ENCODE measurements at places on chromosomes 2 and 18.

- no peak for DNase-seq
Observed at GRCh38 chr18:59267503-59268126, 5.6 kb downstream of the RAX start.

DNA sequence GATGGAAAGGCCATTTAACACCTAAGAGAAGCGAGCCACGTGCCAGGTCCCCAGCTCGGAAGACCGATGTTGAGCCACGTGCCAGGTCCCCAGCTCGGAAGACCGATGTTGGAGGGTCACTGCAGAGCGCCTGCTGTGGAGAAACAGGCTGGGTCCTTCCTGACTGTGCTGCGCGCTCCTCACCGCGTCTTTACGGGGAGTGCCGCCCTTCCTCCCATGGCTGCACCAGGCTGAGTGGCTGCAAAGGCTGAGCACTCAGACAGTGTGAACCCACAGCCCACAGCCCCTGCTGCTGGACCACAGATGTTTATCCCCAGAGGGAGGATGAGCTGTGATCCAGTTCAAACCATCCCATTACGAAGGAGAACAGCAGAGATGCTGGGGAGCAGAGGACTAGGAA is 55.7 kb downstream of the RTP5 start:
- DNase-seq = no peak

DNA sequence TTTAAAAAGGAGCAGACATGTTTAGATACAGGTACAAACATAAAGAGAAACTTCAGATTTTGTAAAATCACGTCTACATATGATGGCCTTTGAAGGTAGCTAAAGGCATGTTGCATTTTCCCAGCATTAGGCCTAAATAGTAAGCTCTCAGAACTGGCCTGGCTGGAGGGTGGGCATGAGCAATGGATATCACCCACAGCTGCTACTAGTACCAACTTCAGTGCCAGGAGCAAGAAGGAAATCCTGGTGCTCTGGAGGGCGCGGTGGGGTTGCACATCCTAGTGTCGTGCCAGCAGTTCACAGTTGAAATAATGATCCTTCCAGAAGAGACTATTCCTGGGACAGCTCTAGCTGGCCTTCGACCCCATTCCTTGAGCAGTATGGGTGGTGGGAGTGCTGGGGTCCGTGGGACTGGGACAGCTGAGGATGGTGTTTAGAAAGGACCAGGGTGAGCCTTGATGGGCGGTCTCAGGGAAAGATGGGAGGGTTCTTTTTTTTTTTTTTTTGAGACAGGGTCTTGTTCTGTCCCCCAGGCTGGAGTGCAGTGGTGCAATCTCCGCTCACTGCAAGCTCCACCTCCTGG is 4.9 kb downstream of the DES start:
- no peak for DNase-seq

DNA sequence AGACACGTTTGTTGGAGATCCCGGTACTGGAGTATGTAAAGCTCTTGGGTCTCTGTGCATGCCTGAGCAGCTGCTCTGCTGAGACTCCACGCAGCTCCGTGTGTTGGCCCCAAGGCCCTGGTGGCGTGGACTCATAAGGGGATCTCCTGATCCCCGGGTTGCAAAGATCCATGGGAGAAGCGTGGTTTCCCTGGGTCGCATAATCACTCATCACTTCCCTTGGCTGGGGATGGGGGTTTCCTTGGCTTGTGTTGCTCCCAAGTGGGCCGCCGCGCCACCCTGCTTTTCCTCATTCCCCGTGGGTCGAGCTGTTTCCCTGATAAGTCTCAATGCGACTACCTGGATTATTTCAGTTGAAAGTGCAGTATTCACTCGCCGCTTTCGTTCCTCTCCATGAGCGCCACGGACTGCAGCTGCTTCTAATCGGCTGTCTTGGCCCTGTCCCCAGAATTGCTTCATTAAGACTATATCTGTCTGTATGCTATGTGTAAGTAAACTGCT is 76.0 kb downstream of the EPC2 start:
- DNase-seq = peak; percentile 22

DNA sequence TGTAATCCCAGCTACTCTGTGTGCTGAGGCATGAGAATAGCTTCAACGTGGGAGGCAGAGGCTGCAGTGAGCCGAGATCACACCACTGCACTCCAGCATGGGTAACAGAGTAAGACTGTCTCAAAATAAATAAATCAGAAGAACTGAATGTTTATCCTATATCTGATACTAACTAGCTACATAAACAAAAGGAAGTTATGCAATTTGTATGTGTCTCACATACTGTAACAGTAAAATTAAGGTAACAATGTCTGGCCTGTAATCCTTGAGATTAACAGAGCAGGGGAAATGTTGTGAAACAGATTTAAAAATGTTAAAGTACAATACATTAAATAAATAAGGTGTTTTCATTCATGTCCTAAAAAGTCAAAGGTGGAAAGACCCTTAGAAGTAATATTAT is 150.8 kb downstream of the MEMO1 start:
- DNase-seq = no peak

DNA sequence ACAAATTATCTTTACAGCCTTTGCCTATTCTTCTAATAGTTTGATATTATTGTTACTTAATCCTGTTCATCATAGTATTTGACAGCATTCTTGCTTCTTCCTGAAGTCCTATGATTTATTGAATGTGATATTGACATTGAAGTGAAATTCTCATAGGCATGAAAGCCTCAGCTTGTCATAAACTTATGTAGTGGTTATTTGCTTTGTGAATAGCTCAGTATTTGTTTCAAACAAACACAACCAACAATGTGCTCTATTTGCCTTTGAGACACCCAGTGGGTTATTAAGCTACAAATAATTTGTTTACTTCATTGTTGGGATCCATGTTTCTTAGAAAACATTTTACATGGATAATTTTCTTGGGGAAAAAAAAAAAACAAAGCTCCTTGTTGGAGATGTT is 57.2 kb downstream of the TTC39C start:
- no peak for DNase-seq

DNA sequence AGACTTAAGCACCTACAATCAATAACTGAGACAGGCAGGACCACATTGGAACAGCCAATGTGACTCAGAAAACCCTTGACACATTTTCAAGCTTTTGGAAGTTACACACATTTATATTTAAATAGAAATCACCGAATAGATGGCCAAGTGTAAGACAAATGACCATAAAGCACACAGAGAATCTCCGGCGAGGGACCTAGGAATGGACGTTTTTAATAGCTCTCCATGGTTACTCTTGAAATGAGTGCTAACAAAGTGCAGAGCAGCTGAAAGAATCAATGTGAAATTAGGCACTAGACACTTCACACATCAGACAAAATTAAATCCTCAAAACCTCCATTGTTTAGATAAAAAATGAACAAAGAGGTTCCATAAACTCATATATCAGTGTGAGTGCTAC is 376.9 kb downstream of the DLGAP1 start:
- DNase-seq = no peak

GRCh38 chr2:8552293-8552801 is 129.5 kb upstream of the ID2 start:
- no peak for DNase-seq

DNA sequence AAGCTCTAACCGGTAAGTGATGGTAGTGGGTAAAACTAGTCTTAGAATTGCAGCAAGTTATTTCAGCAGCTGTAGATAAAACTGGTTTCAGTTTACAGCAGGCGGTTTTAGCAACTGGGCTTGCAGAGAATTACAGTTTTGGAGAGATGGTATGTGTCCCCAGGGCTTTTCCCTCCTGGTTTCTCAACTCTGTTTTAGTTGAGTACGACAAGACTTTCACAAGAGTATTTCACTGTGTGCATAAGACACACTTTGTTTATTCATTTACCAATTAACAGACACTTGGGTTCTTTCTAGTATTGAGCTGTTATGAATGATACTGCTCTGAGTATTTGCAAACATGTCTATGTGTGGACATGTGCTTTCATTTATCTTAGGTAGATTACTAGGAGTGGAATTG is 65.6 kb upstream of the RFX8 start:
- DNase-seq = no peak

DNA sequence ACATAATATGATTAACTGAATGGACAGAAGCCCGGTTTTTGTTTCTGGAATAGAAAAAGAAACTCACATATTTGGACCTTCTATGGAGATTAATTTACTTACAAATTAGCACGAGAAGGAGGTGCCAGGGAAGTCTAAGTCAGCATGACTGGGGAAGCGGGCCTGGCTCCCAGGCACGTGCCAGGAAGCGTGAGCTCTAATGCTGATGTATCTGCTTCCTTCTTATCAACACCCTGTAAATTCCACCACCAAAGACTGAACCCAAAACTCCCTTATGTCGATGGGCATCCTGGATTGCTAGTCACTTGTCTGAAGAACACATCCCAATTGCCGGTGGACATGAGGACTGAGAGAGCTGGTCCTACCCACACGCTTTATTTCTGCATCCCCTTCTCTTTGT is 134.5 kb downstream of the GALNT14 start:
- no peak for DNase-seq

DNA sequence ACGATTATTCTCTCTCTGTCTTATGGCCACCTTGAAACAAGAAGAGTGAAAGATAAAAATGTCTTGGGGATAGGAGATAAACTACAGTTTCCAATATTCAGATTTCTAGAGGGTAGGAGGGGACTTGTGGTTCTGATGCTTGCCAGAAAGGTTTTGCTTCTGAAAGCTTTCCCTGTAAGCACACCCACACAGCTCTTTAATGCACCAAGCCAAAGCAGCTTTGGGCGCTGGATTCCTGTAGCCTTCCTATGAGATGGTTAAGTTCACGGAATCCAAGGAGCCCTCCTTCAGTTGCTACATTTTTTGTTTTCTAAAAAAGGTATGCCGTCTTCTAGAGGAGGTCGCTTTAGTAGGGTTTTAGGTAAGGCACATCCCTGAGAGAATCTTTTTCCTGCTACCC is 4.9 kb downstream of the LRRTM1 start:
- no peak for DNase-seq

DNA sequence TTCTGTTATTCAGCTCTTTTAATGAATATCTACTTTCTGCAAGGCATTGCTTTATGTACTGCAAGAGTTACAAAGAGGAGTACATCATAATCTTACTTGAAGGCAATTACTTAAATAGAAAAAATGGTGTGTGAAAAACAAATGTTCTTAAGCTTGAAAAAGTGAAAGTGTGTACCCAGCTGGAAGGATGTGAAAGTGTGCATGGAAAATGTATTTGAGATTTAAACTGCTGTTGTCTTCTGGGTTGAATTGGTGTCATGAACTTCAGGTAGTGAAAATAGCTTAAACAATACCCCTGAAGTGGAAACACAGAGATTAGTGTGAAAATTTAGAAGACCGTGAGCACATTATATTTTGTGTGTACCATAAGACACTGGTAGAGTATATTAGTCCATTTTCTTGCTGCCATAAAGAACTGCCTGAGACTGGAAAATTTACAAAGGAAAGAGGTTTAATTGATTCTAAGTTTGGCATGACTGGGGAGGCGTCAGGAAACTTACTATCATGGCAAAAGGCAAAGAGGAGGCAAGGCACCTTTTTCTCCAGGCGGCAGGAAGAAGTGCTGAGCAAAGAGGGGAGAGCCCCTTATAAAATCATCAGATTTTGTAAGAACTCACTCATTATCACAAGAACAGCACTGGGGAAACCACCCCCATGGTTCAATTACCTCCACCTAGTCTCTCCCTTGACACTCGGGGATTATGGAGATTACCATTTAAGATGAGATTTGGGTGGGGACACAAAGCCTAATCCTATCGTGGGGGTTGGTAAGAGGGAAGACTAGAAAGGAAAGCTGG is 38.8 kb downstream of the SCN2A start:
- DNase-seq = no peak

- DNase-seq = peak; percentile 91
Observed at GRCh38 chr2:102082571-102083392, 59.8 kb upstream of the IL1R1 start.

- no peak for DNase-seq
Observed at GRCh38 chr2:202339071-202339870, 36.9 kb upstream of the BMPR2 start.

DNA sequence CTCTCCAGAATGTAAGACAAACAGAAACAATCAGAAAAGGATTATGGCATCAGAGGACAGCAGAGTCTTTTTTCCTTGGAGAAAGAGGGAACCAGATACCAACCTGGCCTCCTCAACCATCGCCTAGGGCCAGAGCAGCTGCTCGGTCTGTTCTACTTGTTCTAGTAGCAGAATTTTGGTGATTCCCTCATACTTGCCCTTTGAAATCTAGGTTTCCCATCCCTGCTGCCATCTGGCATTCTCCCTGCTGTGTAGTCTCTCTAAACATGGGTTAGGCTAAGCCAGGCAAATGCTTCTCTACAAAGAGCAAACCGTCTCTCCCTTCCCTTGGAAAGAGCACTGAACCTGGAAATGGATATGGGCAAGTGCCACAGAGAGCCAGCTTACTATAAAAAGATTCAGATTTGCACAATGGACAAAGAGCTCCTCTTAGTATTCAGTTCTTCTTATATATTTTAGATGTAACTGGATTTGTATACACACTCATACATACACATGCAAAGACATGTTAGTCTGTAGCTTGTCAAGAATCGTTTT is 208.6 kb upstream of the ST6GAL2 start:
- DNase-seq = no peak

DNA sequence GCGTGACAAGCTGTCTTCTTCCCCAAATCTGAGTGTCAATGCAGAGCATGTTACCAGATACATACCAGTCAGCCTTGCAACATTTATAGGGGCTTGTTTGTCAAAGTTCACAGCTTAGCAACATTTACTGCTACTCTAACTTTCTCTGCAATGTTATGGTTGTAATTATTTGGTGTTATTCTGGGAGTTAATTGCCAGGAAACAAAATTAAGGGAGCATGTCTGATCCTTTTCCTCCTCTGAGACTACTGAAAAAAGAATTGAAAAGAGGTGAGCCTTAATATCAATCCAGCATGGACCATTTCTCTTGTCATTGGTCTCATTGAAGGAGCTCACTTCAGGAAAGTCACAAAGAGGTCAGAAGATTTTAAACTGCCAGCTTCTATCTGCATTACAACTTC is 465.6 kb upstream of the LINC00305 start:
- DNase-seq = no peak

GRCh38 chr2:163248376-163249253 is 410.0 kb upstream of the KCNH7 start:
- no peak for DNase-seq

DNA sequence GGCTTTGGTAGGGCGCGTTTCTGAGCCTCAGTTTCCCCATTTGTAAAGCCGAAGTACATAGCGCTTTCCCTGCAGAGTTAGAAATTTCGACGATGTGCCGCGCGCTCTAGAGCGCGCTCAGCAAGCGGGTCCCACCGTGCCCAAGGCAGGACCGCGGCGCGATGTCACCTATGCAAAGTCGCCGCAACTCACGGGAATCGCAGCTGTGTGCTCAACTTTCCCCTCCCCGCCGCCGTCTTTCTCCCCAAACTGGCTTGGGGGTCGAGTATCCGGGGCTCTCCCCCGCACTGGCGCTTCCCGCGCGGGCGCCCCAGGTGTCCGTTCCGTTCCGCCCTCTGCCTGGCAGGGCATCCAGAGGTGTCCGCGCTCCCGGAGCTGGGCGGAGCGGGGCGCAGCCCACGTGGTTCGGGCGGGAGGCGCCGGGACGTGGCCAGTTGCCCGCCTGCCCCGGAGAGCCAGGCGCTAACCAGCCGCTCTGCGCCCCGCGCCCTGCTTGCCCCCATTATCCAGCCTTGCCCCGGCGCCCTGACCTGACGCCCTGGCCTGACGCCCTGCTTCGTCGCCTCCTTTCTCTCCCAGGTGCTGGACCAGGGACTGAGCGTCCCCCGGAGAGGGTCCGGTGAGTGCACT is at the start of gene MLPH:
Gene MLPH (plus strand): TSS at position 433 of the 630 bp plus-strand sequence. CDS start 6,176 bp downstream, outside the sequence.
- DNase-seq = no peak

GRCh38 chr18:77248873-77249568 is 627 bp upstream of the GALR1 start:
- DNase-seq = no peak

- DNase-seq = no peak
Observed at GRCh38 chr2:215790523-215791421, 222.6 kb downstream of the MREG start.

- no peak for DNase-seq
Observed at GRCh38 chr2:190785334-190785733, 95.3 kb upstream of the GLS start.

Measured in activated CD4-positive, alpha-beta T cell treated with anti-CD3 and anti-CD28 coated beads, Interleukin-2, Interleukin-6, amounts not matched to agents 100 ng/mL and 50 ng/mL, durations not matched to agents 16 hours and 8 hours (primary cell).